COLO829 (cell line): ENCODE measurements at places on chromosomes 6 and 20.

DNA sequence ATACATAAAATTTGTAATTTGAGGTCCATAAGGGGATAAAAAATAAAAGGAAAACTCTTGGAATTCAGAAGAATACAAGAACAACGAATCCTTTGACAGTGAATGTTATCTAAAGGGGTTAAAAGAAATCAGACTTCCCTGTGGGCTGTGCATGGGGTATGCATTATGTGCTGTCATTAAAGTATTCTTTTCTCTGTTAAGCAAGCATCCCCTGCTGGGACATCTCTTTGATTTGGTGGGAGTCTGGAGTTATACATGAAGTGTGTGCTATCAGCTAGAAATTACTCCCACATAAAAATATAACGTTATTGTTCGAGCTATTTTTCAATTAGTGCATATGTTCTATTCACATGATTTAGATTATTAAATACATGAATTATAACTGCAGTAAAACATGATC, 195.2 kb downstream of the CENPW start:
- DNase-seq: no peak

- DNase-seq: no peak
Observed at GRCh38 chr6:25899580-25900408, 25.8 kb upstream of the SLC17A3 start.

- DNase-seq: no peak
Observed at GRCh38 chr6:53770780-53771249, 24.0 kb upstream of the LRRC1 start.

DNA sequence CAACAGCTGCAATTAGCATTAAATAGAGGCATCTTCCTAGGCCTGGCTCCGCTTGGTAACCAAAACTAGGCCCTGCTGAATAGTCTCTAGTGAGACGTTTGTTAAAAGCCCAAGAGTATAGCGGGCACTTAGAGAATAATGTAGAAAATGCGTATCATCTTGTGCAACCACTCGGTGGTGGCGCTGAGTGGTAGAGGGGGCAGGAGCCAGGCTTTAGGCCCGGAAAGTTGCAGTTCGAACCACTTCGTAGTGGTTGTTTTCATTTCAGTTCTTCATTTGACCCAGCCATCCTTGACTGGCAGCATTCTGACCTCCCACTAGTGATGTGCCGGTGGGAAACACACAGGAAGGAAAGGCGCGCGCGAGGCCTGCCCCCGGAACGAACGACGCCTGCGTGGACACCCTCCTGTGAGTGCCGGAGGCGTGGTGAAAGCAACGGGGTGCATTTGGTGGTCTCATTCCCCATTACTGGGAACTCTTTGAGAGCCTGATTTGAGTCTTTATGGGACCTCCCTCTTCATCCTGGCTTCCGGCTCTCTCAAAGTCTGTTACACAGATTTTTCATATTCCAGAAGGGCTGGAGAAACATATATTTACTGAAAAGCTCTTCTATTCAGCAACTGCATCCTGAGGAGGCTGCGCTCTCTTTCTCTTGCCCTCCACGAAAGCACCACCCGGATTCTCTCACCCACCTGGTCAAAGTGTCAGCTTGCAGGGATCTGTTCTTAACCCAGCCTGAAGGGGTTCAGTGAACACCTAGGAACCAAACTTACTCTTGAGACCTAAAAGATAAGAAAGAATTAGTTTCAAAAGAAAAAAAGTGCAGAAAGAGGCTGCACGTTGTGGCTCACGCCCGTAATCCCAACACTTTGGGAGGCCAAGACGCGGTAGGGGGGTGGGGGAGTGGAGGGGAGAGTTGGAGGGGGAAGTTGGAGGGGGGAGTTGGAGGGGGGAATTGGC, 18.2 kb downstream of the GPX5 start:
- DNase-seq: no peak

GRCh38 chr6:140855520-140855919, 1277.2 kb upstream of the GJE1 start:
- DNase-seq: no peak

GRCh38 chr6:127706216-127706615, 129.2 kb downstream of the C6orf58 start:
- DNase-seq: no peak

- DNase-seq: no peak
Observed at GRCh38 chr6:79241228-79241627, 6.7 kb upstream of the HMGN3 start.

GRCh38 chr20:16364320-16364687, 208.9 kb downstream of the KIF16B start:
- DNase-seq: no peak

DNA sequence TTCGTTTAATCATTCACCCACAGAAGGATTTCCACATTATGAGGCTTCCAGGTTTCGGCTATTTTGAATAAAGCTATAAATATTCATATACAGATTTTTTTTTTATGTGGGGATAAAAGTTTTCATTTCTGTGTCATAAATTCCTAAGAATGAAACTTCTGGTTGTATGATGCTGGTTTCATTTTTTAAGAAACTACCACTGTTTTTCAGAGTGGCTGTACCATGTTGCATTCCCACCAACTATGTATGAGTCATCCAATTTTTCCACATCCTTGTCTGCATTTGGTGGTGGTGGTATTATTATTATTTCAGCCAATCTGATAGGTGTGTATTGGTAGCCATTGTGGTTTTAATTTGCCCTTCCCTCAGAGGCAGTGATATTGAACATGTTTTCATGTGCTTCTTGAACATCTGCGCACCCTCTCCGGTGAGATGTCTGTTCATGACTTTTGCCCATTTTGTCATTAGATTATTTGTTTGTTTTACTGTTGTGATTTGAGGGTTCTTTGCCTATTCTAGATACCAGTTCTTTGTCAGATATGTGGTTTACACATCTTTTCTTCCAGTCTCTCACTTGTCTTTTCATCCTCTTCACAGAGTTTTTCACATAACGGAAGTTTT, 75.5 kb downstream of the DOK5 start:
- no peak for DNase-seq

DNA sequence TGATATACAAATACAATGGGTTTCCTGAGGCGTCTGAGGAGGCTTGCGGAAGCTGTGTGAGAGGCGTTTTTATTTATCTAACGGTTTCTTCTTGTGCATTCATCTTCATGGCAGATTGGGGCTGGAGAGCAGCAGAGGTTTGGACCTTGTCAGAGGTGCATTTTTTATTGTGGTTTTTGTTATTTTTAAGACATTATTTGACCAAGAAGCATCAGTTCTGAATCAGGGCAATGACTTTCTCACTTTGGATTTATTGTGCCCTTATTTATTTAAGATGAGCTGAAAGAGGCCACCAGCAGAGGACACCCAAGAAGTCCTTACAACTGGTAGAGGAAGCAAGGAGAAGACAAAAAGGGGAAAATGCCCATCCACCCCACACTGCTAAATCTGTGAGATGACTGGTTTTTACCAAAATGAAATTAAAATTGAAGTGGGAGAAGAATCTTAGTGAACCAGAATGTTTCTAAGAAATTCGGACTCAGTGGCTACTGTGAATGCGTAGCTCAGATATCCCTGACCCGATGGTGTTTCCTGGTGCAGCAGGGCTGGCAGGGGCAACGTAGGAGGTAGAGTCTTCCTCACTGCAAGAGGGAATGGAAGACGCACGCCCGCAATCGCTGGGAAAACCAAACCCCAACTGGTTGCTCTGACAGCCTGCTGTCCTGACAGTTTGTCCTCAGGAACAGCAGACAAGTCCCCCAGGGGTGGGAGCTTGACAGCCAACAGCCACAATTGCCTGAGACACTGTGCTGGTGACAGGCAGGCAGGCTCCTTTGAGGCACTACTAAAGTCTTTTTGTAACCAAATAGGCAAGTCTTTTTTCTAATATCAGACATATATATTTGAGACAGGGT, 14.2 kb downstream of the PRR18 start:
- no peak for DNase-seq

- no peak for DNase-seq
Observed at GRCh38 chr6:124869416-124869815, 92.8 kb upstream of the RNF217 start.

- DNase-seq: peak; percentile 57
Observed at GRCh38 chr20:1327241-1327653, 1.7 kb downstream of the SDCBP2 start.

DNA sequence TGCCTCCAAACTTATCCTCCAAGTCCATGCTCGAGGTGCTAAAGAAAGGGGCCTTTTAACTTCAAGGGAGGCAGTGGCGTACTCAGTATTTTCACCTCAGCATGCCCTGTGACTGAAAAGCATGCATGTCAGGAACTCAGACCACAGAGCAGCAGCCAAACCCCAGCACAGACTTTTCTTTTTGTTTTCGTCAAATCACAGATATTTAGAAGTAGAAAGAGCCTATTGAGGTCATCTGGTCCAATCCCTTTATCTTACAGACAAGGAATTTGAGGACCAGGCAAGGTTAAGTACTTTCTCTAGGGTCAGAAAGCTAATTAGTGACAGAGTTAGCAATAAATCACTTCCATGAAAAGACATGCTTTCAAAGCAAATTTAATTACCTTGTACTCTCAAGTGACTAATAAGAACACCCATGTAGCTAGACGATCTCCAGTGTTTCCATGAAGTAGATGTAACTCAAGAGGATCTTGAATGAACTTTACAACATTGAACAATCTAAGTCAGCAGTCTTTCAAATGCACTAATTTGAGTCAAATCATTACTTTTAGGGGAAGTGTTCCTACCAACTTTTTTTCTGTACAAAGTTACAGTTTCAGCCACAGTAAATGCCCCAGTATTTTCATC, 35.9 kb downstream of the MOXD1 start:
- DNase-seq: peak; percentile 73

GRCh38 chr20:46328200-46328882, 20.0 kb upstream of the CDH22 start:
- DNase-seq: no peak

GRCh38 chr20:53296451-53297153, 297.0 kb downstream of the ZNF217 start:
- no peak for DNase-seq

- DNase-seq: peak; percentile 39
Observed at GRCh38 chr6:118581489-118581959, 33.4 kb downstream of the PLN start.

DNA sequence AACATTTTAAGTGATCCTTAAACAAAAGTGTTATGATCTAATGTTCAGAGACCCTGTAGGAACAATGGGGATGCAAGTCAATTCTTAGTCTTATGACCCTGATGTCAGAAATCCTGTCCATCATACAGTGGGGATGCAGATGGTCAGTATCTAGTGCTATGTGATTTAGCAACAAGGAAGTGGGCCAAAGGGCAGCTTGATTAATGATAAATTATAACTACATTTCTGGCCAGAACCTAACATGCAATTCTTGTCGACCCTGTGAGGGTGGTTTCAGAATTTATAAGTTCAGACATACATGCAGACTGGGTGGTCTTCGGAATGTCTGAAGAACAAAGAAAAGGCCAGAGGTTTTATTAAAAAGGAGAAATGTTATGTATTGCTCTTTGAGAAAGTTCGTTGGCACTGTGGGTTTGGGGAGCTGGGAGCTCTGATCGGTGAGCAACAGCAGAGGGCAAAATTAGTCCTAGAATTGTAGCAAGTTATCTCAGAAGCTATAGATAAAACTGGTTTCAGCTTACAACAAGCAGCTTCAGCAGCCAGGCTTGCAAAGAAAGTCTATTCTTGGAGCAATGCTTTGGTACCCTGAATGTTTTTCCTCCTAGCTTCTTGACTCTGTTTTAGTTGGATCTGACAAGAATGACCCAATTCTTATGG, 50.8 kb downstream of the RPF2 start:
- DNase-seq: no peak

- no peak for DNase-seq
Observed at GRCh38 chr6:140909156-140909555, 1223.6 kb upstream of the GJE1 start.

GRCh38 chr20:549722-550496, 6.3 kb upstream of the CSNK2A1 start:
- DNase-seq: no peak

DNA sequence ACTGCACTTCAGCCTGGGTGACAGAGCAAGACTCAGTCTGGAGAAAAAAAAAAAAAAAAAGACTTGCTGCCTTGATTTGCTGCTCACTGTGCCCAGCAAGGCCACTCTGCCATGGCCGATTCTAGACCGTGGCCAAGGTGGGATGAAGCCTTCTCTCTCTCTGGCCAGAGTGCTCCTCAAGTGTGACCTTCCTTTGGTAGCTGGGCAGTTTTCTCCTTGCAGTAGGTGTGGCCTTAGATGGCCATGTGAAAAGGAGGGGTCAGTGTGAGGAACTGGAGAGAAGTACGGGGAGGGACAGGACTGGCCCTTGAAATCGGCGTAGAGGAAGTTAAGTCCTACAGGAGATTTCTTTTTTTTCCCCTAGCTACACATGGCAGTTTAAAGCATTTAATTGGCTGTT, 272.0 kb downstream of the ARID1B start:
- no peak for DNase-seq

DNA sequence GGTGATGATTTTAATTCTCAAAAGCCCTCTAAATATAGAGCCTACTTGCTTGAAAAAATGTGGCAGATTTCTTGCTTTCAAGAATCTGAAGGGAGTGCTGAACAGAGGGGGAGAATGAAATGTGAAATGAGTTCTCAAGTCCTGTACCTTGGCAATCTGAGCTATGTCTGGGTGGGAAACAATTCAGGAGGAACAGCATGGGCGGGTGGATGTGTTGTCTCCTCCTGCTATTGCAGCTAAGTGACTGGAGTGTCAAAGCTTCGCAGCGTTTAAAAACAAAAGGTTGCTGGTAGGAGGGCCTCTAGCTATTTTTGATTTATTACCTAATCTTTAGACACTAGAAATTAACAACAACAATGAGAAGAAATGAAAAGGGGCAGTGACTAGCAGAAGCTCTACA, 102.5 kb upstream of the ARG1 start:
- no peak for DNase-seq
